ENCODE measurements at places on chromosomes 4 and X.

- no peak for DNase-seq
Measured at GRCh38 chrX:9873952-9874351, 87.7 kb downstream of the SHROOM2 start.

GRCh38 chr4:140980426-140981200 lies 152.7 kb downstream of the RNF150 start:
- no peak for DNase-seq

- DNase-seq, result no peak
Measured at GRCh38 chr4:78313754-78314120, 237.8 kb upstream of the ANXA3 start.

GRCh38 chr4:7557456-7557855 lies 122.7 kb upstream of the PSAPL1 start:
- no peak for DNase-seq

GRCh38 chrX:46770817-46771163 lies 11.9 kb upstream of the SLC9A7 start:
- no peak for DNase-seq

DNA sequence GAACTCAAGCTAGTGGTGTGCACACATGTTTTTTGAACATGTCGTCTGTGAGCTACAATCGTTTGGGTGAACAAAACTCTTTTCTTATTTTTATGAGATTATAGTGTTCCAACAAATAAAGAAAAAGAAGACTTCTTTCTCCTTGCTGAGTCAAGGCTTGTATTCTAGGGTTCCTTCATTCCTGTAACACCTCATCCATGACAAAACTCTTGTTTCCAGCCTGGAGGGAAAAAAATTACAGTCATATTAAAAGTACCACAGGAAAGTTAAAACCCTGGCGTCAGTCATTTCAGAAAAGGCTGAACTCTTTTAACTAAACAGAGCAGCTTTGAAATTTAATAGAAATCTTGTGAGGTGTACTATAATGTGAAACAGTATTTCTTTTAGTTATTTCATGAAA lies 79.2 kb upstream of the BOD1L1 start:
- no peak for DNase-seq

GRCh38 chrX:11632732-11633131 lies 33.0 kb downstream of the ARHGAP6 start:
- no peak for DNase-seq

- no peak for DNase-seq
Measured at GRCh38 chr4:147328189-147328588, 152.7 kb upstream of the EDNRA start.

DNA sequence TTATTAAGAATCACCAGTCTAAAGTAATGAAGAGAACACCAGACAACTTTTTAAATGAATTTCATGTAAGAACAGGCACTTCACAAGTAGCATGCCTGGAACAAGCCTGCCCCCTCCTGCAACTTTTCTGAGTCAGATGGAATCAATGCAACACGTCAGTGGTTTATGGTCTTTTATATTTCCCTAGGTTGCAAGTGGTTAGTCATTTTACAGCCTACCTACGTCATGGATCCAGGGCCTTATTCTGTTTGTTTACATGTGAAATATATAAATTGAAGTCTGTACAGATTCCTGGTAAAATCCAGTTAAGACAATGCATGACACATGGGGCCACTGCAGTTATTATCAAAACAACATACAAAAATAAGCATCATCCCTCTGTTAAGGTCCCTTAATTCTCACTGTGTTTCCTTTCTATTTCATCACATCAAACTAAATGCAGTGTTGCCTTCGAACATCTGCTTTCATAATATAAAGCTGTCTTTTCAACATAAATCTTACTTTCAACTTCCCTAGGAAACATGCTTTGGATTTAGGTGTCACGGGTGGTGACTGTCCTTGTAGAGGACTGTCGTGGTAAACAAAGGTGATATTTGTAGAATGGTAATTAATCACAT lies 309.3 kb downstream of the FRMPD4 start:
- no peak for DNase-seq

- no peak for DNase-seq
Measured at GRCh38 chrX:44996277-44996676, 123.3 kb downstream of the KDM6A start.

GRCh38 chr4:26829018-26829417 lies 31.6 kb upstream of the STIM2 start:
- DNase-seq, result no peak

GRCh38 chr4:121380776-121381462 lies at the start of gene QRFPR:
QRFPR (minus strand) TSS chr4:121381018; CDS start chr4:121380647, 371 bp downstream.
- no peak for DNase-seq

DNA sequence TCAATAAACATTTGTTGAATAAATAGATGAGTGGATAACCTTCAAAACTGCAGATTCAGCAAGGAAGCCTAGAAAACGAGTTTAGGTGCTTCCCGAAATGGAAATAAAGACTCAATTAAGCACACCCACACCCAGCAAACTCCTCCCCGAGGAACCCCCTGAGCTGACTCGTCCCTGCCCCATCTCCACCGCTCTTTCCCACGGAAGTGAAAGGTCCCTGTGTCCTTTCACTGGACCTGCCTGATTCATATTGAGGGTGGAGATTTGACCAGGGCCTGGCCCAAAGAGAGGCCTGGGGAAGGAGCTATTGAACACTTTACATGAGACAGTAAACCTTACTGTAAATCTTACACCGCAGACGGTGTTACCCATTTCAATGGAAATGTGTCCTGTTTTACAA lies 129.1 kb downstream of the CPZ start:
- no peak for DNase-seq

DNA sequence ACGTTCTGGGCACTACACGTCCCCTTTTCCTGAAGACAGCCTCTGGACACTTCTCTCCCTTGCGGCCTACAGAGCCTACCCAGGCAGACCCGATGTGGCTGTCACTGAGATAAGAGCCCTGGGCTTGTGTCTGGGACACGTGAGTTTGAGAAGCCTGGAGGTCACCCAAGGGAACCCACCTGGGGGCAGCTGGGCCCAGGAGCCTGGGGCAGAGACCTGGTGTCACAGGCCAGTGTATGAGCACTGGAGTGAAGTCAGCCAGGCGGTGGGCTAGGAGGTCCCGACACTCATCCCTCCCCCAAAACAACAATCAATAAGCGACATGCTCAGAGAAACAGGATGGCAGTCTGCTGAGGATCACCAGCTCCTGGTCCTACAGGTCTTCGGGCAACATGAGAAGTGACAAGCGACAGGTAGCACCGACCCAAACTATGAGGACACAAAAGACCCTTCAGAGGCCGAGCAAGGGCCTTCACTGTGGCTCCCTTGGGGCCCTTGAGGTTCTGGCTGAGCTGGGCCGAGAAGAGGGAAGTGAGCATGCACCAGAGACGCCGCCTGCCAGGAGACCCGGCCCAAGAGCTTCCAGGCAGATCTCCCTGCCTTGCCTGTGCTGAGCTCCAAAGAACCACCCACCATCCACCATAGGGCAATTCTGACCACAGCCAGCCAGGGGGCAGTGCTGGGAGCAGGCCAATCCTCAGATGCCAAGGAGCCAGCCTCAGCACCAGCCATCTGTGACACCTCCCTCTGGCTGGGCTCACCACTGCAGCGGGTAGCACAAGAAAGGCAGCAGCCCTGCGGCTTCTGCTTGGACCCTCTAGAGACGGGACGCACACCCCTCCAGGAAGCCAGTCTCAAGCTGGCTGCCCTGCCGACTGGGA lies 11.0 kb upstream of the DUSP9 start:
- no peak for DNase-seq

All from activated naive CD4-positive, alpha-beta T cell (primary cell).